ENCODE measurements at places on chromosomes 16 and 17.

DNA sequence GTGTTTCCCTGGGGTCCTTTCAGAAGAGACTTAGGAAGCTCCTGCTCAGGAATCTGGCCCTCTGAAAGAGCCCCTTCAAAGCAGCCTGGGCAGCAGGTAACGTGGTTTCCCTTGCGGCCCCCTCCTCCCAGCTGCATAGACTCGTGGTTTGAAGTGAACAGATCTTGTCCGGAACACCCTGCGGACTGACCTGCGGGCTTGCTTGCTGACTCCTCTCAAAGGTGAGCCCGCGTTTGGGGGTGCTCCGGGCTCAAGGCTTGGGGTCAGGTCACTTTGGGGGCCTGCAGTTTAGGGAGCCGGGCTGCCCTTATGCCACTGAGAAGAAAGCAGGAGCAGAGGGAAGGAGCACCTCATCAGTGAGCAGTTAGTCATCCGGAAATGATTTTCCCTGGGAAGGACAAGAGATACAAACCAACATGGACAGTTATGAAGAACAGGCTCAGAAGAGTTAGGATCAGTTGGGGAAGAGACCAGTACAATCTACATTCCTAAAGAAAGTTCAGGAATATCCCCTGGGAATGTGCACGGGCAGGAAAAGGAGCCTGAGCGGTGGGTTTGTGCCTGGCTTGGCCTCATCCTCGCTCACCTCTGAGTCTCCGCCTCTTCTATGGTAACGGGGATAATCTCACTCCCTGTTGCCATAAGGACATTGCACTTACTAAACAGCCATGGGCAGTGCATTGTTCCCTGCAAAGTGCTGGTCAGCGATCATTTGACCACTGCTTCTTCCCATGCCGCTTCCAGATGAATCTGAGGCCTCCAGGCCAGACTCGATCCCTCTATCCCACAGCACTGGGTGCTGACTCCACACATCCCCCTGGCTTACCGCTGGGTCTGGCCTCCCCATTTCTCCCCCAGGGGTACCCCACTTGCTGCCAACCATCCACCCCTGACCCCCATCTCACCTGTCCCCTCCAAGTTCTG, 10.0 kb downstream of the LDHD start:
- no peak for DNase-seq

DNA sequence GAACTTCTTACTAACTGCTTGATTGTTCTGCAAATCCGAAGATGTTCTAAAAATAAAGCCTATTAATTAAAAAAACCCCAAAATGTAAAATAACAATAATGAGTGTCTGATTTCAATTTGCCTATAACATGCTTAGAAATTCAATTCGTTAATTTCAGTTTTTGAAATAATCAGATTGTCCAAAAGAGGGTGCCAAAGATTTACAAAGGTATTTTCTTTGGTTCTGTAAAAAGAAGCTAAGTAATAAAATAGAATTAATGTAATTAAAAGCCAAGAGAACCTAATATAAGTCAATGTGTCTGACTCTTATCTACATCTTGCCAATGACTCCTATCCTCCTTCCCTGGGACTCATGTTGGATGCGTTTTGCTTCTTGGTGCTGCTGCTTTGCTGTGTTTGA, 75.0 kb upstream of the CPHXL start:
- no peak for DNase-seq

DNA sequence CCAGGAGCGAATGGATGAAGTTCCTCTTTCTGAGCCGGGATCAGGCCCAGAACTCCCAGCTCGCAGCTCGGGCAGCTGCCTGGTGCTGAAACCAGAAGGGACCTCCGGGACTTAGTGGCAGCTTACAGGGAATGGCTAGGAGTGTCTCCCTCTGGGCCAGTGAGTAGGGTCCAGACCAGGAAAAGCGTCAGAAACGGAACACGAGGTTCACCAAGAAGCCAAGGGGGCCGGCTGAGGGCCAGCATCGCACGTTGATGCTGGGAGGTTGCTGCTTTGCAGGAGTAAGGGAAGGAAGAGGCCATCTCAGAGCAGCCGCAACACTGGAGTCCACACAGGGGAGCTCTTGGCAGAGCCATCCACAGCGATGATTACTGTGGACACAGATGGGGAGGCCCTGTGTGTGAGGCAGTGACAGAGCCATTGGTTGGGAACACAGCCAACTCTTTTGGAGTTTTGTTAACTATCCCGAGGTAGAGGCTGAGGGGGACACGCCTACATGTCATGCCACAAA, 74.0 kb upstream of the CREBBP start:
- DNase-seq, result no peak

- no peak for DNase-seq
Measured at GRCh38 chr17:78375401-78376151, 2.9 kb upstream of the PGS1 start.

GRCh38 chr16:65576631-65577030, 454.8 kb upstream of the CDH11 start:
- DNase-seq, result no peak

- DNase-seq, result no peak
Measured at GRCh38 chr17:81964081-81964849, 3.3 kb upstream of the NOTUM start.

- no peak for DNase-seq
Measured at GRCh38 chr16:54489225-54490111, 202.9 kb upstream of the IRX3 start.

- DNase-seq, result no peak
Measured at GRCh38 chr17:19415806-19416775, 5.1 kb downstream of the RNF112 start.

DNA sequence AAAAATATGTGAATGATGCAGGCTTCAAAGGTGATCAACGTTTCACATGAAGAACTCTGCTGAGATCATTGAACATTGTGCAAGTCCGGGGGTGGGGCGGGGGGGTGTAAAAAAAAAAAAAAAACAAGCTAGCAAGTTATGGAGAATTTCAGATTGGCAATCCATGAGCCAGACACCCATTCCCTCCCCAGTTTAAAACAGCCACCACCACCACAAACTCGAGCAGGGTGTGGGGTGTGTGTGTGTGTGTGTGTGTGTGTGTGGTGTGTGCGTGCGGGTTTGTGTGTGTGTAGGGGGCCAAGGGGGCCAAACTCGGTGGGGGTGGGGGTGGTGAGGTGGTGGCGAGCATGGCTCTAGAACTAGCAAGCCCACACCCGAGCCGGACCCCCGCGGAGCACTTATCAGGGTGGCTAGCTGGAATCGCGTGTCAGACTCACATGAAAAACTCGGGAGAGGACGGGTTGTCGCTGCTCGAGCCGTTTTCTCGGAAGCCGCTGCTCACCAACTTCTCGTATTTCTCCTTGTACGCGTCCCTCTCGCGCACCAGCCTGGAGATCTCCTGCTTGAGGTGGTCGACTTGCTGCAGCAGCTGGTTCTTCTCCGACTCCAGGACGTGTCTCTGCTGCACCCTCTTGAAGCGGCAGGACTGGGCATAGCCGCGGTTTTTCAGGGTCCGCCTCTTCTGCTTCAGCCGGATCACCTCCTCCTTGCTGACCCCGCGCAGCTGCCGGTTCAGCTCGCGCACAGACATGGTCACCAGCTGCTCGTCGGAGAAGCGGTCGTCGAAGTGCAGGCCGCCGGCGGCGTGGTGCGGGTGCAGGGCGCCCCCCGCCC, 2.0 kb downstream of the MAF start:
- DNase-seq, result no peak

- no peak for DNase-seq
Measured at GRCh38 chr16:66334853-66335574, 31.5 kb upstream of the CDH5 start.

- DNase-seq, result no peak
Measured at GRCh38 chr17:40068129-40068581, 5.4 kb downstream of the THRA start.

DNA sequence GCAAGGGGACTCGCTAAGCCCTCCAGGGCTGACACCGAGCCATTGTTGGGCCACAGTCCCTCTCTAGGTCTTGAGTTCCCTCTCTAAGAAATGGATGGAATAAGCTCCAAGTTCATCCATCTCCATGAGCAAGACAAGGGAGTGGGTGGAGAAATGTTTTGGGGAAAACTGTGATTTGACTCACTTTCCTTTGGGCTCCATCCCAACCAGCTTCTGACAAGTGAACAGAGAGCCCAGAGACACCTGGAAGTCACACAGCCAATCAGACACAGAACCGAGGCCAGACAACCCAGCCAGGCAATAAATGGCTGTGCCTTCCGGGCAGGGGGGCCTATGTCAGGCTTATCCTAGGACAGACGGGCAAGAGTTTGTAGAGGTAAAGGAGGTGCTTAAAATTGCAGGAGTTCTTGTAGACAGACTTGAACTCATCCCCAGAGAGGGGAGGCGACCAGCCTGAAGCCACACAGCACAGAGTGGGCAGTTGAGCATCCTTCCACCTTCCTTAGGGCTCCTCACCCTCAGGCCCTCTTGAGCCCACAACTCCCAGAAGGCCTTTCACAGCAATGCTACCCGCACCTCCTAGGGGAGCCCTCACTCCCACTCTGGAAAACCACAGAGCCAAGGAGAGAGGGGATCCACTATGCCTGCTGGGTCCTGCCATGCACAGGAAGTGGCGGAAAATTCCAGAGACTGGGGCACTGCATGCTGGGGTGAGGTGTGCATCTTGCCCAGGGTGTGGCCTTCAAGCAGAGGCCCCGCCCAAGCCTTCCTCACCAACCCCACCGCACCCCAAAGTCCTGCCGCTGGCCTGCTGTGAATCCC, 9.5 kb upstream of the FAM83G start:
- DNase-seq, result no peak

DNA sequence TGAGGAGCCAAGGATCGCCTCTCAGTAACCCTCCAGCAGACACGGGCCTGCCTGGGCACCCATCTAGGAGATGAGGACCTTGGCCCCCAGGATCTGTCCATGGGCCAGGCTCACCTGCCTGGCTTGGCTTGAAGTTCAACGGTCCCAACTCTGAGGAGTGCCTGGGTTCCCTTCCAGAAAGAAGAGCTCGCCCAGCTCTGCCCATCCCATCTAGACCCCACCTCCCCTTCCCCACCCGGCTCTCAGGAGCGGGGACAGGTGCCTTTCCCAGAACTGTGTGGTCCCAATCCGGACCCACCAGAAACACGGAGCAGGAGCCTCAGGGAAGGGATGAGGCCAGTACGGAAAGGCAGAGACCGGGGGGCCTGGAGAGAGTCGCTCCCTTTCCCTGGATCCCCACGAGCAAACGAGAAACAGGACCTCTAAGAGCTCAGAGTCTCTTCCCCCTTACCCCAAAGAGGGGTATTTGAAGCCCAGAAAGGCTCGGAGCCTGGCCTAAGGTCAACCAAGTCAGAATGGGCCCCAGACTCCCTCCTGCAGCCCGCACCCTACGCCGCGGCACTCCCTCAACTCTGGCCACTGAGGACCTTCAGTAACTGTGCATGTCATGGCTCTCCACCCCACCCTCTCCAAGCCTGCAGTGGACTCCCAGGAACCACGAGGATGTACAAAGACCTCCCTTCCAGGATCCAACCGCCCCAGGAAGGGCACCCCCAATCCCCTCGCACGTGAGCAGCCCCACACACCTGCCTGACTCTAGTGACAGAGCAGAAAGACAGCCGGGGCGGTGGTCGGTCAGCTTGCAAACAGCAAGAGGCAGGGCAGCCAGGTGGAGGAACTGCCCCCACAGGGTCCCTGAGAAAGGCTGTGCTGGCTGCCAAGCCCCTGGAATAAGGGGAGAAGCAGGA, 5.4 kb downstream of the CLUH start:
- DNase-seq, result no peak

- no peak for DNase-seq
Measured at GRCh38 chr17:66441101-66441661, 138.8 kb downstream of the PRKCA start.

DNA sequence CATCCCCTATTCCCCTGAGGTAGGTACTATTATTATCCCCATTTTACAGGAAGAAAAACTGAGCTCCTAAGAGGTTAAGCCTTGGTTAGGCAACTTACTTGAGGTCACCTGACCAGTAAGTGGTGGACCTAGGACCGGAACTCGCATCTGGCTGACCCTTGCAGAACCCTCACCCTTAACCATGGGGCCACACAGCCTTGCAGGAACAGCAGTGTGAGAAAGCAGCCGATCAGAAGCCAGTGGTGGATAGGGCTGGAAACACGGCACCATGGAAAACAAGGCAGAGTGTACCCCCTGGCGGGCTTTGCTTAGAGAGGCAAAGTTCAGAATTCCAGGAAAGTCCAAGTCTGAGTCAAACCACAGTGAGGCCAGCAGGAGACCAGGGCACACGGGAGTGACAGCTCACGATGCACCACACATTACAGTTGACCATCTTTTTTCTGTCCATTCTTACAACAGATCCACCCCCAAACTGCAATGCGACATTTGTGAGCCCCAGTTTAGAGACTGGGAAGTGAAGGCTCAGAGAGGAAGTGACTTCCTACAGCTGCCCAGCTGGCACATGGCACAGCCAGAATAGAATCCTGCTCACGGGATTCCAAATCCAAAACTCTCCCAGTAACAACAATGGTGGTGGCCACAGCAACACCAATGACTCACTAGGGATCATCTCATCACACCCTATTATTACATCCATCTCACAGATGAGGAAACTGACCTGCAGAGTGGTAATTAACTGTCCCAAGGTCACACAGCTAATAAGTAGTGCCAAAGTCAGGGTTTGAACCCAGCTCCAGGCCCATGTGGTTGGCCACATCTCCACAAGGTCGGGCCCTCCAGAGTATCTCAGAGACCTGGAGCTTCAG, 20.3 kb downstream of the KIFC3 start:
- DNase-seq, result no peak

GRCh38 chr16:23482778-23483177, 27.5 kb downstream of the GGA2 start:
- no peak for DNase-seq

- no peak for DNase-seq
Measured at GRCh38 chr17:73324160-73324475, 12.3 kb upstream of the CDC42EP4 start.

GRCh38 chr16:30927789-30928378, 4.5 kb downstream of the FBXL19 start:
- no peak for DNase-seq

DNA sequence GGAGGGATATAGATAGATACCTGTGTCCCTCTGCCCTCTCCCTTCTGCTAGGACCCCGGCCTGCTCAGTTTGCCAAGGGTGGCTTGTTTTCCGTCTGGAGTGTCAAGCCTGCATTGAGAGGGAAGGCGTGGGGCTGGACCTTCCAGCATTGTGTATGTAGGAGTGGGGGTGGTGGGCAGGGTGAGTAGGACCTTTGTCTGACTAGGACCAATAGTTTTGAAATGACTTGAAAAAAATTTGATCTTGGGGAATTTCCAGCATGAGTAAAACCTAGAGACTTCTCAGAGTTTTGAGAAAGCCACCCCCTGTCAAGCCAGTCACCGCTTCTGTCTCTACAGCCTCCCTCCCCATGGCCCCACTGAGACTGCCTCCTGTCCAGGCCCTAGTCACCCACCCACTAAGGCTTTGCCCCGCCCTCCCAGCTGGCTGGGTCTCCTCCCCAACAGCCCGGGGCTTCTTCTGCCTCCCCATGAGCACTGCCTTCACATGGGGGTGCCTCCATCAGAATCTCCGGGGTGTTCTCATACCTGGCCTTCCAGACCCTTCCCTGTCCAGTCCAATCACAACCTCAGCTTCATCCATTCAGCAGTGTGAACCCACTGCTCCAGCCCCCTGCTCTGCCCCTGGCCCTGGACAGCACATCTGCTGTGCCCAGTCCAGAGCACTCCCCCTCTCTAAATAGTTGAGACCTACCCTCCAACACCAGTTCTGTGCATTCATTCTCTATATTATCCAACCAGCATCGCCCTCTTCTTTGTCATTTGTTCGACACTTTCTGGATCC, 207.0 kb downstream of the MSI2 start:
- DNase-seq, result no peak

- DNase-seq, result no peak
Measured at GRCh38 chr16:22320572-22321339, 23.5 kb downstream of the POLR3E start.
